ENCODE measurements at places on chromosomes 4 and X. TPM values are rescaled to one million over a fixed set of nuclear protein-coding genes. Genes with fewer than 3 reads are reported as not detected.

The NAP1L2 gene
- total RNA-seq: 11.1 TPM

The KLHL4 gene
- total RNA-seq: 1.5 TPM

The PCDH7 gene
- 0.09 TPM for total RNA-seq

The CCNA2 gene
- total RNA-seq: 1.5 TPM

The SPANXB1 gene
- not detected for total RNA-seq

The TCEAL6 gene
- not detected for total RNA-seq

The USP17L18 gene
- not detected for total RNA-seq

The MAGEC2 gene
- not detected for total RNA-seq

The PF4V1 gene
- total RNA-seq: not detected

The ATP8A1 gene
- 33.7 TPM for total RNA-seq

DNA sequence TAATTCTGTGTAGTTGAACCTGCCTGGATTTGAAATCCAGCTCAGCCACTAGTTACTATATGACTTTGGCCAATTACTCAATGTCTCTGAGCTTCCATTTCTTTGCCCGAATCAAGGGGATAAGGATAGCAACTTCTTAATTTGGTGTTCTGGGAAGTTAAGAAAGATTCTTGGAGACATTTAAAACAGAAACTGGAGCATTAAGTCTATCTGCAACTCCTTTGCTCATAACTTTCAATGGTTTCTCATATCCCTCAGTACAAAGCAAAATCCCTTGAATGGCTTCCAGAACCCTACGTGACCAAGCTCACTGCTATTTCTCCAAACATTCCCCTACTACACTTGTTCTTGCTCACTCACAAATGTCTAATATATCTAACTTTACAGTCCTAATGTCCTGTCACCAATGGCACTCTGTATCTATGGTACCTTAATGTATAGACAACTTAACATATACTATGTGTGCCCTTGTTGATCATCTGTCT is 849.1 kb upstream of the SLIT2 start:
- DNase-seq: no peak

DNA sequence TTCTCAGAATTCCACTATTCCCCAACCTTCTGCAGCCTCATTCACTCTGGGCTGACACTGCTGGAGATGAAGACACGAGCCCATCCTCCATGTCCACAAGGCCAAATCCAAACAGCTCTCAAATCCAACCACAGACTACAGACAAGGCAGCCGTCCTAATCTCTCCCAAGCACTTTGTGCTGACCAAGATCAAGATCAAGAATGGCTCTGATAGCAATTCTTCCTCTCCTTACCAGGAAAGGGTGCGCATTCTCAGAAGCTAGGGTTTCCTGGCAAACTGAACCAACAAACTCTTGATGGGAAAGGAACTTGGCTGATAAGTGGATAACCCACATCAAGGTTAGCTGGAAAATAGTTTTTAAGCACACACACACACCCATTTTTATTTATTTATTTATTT is 26.5 kb downstream of the RELL1 start:
- no peak for DNase-seq

DNA sequence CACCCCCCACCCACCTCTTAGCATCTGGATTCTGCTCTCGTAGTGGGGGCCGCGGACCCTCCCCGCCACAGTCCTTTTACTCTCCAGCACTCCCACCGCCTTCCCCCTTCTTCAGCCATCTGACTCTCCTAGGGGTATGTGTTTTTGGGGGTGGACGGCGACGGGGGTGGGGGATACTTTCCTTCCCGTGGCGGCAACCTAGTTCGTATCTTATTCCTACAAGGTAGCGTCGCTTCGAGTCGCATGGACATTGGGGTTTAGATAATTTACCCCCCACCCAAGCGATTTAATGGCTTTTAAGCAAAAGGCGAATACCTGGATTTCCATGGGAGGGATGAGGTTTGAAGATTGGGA is 1.3 kb upstream of the BCORL1 start:
- no peak for DNase-seq

- no peak for DNase-seq
These were observed 457 bp downstream of the RIPPLY1 start for GRCh38 chrX:106902684-106903083.

DNA sequence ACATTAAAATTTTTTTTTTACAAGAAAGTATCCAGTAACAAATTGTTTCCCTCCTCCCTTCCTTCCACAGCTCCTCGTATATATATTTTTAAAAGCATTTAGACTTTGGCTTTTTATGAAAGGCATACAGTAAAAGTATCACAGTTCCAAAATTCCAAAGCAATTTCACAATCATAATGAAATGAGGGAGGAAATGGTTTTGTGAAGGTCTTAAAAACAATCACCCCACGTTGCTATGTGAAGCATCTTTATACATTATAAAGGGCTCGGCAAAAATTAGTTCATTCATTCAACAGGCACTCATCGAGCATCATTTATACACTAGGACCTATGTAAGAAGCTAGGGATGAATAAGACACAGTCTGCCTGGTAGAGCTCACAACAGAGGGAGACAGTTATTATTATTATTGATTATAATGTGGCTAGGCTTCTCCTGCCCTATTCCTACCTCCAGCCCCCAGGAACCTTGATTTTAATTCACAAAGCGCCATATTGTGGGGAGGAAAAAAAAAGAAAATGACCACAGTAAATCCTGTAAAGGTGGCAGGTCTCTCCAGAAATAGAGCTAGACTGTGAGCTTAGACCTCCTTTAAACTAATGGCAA is 239.9 kb downstream of the MAML3 start:
- no peak for DNase-seq

DNA sequence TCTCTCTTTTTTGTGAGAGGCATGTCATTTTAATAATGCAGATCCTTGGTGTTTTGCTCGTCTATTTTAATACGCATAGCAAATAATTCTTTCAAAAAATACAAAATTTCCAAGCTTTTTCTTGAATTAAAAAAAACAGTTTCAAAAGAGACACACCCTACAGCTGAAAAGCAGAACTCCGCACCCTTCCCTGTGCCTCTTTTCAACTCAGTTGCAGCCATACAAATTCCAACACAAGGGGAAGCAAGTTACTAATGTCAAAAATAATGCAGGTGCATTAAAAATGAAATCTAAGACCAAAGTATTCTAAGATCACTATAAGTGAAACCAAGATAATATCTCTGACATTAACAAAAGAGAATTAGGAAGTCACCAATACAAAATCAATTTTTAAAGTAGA is 66.6 kb downstream of the NR3C2 start:
- DNase-seq: no peak

GRCh38 chr4:145153181-145153903 is 27.0 kb downstream of the OTUD4 start:
- no peak for DNase-seq

GRCh38 chr4:88613417-88613875 is 21.2 kb downstream of the HERC3 start:
- DNase-seq: peak; percentile 42

GRCh38 chrX:9558615-9559014 is 93.8 kb downstream of the TBL1X start:
- no peak for DNase-seq

DNA sequence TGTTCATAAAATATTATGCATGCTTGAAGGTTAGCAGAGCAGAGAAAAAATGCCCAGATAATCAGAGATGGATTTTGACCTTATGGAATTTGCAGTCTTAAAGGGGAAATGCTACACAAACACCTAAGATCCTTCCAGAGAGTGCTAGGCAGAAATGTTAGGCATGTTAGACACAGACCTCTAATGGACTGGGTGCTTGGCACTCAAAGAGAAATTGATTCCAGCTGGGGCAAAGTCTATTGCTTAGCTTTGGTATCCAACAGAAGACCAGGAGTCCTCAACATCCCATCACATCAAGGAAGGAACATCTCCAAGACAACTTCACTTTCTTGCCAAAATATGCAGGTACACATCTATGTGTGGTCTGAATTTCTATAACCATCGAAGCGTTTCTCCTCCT is 32.2 kb upstream of the PPARGC1A start:
- DNase-seq: no peak

DNA sequence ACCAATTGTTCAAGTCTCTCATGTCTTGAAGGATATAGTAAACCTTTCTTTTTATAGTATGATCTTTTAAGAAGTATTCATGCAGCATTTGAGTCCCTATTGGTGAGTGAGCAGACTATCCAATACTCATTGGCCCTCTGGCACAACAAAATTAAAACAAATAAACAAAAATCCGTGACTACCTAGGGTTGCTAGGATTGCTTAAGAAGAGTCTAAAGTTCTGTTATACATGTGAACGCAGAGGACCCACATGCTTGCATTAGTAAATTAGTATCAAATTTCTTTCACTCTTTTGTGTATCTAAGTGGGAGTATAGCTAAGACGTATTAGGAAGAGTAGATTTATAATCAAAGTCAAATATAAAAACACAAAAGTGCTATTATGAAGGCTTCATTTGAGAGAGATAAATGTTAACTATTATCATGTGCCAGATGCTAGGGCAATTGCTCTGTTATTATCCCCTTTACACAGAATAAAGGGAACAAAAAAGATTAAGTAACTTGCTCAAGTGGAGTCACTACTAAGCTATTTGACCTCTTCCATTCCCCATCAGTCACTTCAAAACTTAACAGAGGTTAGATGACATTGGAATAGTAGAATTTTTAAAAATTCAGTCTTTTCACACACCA is 29.2 kb upstream of the LARP1B start:
- DNase-seq: no peak

GRCh38 chr4:142081025-142081424 is 444.6 kb downstream of the IL15 start:
- DNase-seq: no peak

DNA sequence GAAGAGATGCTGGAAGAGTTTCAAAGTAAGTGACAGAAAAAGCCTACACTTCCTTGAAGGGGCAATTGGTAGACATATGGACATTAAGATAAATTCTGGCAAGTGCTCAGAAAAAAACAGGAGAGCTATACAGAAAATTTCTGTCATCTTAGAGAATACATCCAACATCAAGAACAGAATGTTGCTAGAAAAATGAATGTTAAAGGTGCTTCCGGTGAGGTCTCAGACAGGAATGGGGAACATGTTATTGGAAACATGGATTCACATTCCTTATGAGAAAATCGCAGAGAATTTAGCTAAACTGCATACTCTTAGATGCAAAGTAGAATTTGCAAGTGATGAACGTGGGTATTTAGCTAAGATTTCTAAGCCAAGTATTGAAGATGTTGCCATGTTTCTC is 9.5 kb downstream of the XAGE1B start:
- no peak for DNase-seq

GRCh38 chr4:137956256-137956655 is 285.9 kb downstream of the SLC7A11 start:
- no peak for DNase-seq

DNA sequence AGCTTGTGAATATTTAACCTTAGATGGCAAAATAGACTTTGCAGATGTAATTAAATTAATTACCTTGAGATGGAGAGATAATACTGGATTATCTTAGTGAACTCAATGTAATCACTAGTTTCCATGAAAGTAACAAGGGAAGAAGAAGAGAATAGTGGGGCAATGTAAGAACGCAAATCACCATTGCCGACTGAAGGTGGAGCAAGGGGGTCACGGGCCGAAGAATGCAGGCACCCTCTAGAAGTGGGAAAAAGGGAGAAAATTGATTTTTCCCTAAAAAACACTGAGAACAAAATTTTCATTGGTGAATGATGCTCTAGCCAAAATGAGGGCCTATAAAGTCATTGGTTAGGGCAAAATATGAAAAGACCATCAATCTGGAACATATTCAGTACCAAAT is 375.6 kb upstream of the EPHA5 start:
- no peak for DNase-seq

- no peak for DNase-seq
These were observed 100.1 kb downstream of the CXXC4 start for GRCh38 chr4:104394406-104395167.

GRCh38 chrX:1336948-1337779 is 579 bp downstream of the IL3RA start:
- DNase-seq: no peak

DNA sequence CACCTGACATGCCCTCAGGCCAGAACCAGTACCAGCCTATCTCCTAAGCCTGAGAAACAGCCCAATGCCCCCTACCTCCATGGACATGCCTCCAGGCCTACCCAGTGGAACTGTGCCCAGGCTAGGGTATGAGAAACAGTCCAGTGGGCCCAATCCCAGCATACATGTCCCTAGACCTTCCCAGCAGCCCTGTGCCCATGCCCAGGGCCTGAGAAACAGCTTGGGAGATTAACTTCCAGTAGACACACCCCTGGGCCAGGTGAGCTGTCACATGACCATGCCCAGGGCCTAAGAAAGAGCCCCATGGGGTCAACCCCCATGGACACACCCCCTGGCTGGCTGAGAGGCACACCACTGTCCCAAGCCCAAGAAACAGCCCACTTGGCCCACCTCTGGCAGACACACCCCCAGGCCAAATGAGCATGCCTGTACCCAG is 78.8 kb downstream of the CBR4 start:
- no peak for DNase-seq

GRCh38 chr4:30535255-30535654 is 184.9 kb upstream of the PCDH7 start:
- no peak for DNase-seq

DNA sequence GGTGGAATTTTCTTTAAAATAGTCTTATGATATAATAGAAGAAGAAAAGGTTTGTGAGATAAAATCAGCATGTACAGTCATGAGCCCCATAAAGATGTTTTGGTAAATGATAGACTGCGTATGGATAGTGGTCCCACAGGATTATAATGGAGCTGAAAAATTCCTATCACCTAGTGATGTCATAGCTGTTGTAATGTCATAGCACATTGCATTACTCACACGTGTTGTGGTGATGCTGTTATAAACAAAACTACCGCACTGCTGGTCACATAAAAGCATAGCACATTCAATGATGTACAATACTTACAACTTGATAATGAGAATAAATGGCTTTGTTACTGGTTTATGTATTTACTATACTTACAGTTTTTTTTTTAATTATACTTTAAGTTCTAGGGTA is 715.2 kb upstream of the HTR2C start:
- DNase-seq: no peak

DNA sequence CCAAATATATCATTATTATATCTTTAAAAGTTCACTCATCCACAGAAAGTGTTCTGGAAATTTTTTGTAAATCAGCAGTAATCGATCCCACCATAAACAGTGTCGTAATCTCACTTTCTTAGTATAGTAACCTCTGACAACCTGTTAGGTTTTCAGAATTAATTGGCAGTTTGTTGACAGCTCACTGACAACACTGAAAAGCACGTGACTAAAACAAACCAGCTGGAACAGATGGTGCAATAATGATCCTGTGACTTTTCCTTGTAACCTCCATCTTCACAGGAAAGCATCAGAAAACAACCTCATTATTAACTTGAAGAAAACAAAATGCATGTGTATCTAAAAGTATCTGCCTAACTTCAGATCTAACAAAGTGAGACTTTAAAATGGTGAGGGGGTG is 48.5 kb downstream of the FSTL5 start:
- no peak for DNase-seq

DNA sequence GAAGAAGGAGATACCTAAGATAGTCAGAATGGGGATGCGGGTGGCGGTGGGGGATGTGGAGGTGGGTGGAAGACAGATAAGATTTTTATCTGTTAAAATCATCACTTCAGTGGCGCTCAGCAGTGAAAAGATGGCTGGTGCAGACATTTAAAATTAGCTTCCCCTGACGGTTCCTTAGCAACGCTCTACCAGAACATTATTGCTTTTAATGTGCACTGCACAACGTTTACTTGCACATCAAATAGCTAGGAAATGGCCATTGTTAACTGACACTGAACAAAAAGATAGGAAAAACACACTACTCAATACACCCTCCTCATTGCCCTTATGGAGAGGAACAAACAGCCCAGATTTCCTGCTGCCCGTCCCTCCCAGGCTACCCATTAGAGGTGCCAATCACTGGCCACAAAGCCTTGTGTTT is 61.0 kb upstream of the FTHL17 start:
- DNase-seq: no peak

- no peak for DNase-seq
These were observed 24.0 kb downstream of the IGFBP7 start for GRCh38 chr4:57086031-57086723.

Measured in T-cell (primary cell).